ENCODE measurements at places on chromosomes 6 and 20. TPM values are rescaled to one million over a fixed set of nuclear protein-coding genes. Genes with fewer than 3 reads are reported as not detected.

- DNase-seq = peak; percentile 46
These were observed 17.0 kb downstream of the SLC2A4RG start for GRCh38 chr20:63756648-63756991.

SIGLEC1 gene
- total RNA-seq = 0.08 TPM

- no peak for DNase-seq
These were observed 10.8 kb downstream of the TRIM26 start for GRCh38 chr6:30202366-30202765.

GRCh38 chr20:62943396-62943795 is 5.4 kb downstream of the GID8 start:
- DNase-seq = no peak

Data from natural killer cell treated with Interleukin-12 subunit alpha and Interleukin-12 subunit beta and Interleukin-15 and Interleukin-18, amount 100 ng/mL, for 72 hours (primary cell).